Stimulated activated CD8-positive, alpha-beta memory T cell treated with anti-CD3 and anti-CD28 coated beads, Interleukin-12 subunit alpha, Interleukin-12 subunit beta, amount 100 ng/mL, for 1 hour (primary cell): ENCODE measurements at places on chromosomes 5 and 9.

DNA sequence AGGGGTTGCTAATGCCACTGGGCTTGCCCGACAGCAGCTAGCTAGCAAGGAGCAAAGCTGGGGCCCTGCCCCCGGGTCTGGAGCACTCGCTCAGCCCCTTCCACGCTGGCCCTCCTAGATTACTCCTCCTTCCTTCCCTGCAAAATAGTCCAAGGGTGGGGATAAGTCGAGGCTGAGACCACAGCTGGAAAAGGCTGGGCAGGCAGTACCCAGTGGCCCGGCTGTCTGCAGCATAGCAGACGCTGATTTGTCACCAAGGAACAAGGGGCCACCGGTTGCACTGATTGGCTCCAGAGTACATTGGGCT is 73.9 kb downstream of the ADAMTS2 start:
- no peak for DNase-seq

GRCh38 chr5:152271420-152271819 is 133.7 kb downstream of the NMUR2 start:
- DNase-seq: no peak

- DNase-seq: no peak
Measured at GRCh38 chr5:169153405-169153804, 147.5 kb downstream of the SLIT3 start.

GRCh38 chr5:62509806-62510205 is 68.8 kb upstream of the LRRC70 start:
- no peak for DNase-seq

DNA sequence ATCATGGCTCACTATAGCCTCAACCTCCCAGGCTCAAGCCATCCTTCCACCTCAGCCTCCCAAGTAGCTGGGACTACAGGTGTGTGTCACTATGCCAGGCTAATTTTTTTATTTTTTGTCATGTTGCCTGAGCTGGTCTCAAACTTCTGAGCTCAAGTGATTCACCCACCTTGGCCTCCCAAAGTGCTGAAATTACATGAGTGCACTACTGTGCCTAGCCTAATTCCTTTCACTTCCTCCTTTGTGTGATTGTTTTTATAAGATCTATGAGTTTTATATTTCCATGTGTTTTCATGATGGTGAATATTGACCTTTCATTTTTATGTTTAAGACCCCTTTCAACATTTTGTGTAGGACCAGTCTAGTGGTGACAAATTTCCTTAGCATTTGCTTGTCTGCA is 55.2 kb upstream of the IL12B start:
- DNase-seq: no peak

DNA sequence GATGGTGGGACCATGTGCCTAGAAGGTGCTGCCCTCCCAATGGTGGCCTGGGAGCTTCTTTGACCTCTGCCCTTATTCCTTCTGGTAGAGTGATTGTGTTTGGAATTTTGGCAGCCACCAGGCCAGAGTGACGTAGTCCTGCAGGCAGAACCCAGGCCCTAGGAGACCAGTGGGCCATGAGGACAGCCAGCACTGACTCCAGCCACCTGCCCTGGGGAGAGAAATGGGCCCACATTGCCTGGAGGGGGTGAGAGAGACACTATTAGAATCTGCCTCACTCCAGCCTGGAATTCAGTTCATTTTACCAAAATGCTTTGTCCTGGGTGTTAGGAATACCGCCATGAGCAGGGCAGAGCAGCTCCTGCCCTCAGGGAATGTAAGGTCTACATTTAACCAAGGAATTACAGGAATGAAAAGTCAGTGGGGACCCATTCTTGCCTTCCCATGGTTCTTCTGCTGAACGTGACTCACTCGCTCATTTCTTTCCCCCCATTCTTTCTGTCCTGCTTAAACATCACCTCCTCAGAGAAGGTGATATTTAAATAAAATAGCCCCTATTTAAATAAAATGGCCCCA is 5.5 kb upstream of the COL27A1 start:
- DNase-seq: no peak

DNA sequence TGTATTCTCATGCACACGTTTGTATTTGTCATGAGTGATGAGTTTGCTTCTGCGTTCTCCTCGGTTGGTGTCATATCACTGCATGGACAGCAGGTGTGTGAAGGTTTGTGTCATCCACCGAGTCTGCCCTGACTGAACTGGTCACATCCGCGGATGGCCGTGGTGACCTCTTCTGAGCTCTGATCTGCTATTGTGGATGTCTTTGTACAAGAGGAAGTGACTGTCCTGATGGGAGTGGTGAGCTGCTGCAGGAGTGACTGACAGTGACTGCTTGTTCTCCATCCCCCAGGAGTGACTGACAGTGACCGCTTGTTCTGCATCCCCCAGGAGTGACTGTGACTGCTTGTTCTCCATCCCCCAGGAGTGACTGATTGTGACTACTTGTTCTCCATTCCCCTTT is 69.9 kb downstream of the EHMT1 start:
- DNase-seq: no peak

DNA sequence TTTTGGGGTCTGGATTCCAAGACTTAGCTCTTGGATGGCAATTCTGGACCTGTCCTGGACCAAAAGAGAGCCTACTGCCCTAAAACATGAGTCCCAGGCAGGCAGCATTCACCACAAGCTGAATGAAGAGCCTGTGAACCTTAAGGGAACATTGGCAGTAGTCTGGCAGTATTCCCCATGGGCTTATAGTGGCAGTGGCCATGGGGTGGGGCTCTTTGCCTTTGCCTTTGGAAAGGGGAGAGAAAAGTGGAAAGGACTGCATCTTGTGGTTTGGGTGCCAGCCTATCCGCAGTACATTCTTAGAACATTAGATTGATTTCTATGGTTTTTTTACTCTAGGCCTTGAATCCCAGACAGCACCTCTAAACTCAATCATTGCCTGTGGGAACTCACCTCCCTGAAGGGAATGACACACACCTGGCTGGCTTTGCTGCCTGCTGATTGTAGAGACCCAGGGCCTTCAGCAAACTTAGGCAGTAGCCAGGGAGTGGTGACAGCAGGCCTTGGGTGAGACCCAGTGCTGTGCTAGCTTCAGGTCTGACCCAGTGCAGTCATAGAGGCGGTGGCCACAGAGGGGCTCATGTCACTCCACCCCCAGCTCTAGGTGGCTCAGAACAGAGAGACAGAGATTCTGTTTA is 216.3 kb downstream of the CETN3 start:
- DNase-seq: no peak

DNA sequence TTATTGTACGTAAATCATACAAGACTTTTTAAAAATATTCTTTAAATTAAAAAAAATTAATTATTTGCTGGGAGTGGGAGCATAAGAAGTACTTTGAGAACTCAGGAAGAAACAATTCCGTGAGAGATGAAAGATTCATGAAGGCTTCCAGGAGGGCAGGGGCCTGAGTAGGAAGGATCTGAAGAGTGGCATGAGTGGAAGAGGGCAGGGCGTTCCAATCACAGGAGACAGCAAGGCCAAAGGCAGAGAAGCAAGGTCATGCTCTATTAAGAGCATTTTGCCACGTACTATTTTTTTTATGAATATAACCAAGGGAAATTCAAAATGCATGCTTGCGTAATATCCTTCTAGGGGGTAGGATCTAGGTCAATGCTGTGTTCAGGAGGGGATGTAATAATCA is 265.5 kb downstream of the ZNF608 start:
- DNase-seq: no peak

GRCh38 chr5:117195076-117195475 is 620.5 kb upstream of the SEMA6A start:
- no peak for DNase-seq

DNA sequence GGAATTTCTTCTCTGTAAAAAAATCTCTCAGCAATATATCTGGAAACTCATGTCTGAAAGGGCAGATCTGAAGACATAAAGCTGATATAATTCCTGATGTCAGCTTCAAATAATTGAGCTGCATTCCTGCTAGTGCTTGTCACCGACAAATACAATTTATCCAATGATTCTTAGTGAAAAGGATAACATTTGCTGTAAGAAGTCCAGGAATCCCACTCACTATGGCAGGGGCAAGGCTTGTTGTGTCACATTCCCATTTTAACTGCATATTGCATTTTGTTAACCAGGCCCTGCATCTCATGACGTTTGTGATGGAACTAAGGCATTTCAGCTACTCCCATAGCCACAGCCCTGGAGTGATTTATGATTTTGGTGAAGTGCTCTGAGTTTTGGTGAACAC is 160.1 kb upstream of the DAB2 start:
- no peak for DNase-seq

DNA sequence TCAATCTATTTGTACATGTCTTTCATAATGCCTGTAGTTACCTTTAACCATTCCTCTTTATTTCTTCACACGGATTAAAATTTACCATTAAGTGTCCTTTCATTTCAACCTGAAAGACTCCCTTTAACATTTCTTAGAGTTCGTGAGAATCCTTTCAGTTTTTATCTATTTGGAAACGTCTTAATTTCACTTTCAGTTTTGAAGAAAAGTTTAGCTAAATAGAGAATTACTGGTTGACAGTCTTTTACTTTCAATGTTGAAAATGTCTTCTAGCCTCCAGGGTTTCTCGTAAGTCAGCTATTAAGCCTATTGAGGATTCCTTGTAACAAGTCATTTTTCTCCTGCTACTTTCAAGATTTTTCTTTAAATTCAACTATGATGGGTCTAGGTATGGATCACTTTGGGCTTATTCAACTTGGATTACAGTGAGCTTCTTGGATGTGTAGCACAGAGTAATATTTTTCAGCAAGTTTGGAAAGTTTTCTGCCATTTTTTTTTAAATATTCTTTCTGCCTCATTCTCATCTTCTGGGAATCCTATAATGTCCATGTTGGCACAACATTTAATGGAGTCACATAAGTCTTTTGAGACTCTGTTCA is 48.5 kb downstream of the RFX3 start:
- DNase-seq: no peak

DNA sequence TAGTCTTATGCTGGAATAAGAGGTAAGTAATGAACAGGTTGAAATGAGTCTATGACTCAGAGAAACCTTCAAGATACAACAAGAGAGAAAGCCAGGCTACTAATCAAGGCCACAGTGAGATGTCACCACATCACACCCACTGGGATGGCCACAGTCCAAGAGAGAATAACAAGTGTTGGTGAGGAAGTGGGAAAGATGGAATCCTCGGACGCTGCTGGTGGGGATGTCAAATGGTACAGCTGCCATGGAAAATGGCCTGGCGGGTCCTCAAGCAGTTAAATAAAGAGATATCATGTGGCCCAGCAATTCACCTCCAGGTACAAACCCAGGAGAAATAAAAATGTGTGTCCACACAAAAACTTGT is 41.9 kb upstream of the NEURL1B start:
- no peak for DNase-seq

DNA sequence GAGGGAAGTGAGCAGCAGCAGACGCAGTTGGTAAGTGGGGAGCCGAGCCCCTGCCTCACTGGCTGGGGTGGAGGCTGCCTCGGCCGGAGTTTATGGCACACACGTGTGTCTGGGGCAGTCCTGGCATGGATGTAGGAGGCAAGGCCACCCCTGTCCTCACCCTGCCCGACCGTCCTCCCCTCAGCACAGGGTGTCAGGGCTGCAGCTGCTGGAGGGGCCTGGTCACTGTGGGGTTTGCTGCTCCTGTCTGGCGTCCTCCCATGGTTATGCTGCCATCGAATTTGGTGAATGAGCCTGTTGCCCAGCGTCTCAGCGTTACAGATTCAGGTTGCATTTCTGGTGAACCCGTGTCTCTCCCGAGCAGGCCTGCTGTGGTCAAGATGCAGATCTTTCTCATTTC is 32.4 kb downstream of the CEP72 start:
- no peak for DNase-seq

DNA sequence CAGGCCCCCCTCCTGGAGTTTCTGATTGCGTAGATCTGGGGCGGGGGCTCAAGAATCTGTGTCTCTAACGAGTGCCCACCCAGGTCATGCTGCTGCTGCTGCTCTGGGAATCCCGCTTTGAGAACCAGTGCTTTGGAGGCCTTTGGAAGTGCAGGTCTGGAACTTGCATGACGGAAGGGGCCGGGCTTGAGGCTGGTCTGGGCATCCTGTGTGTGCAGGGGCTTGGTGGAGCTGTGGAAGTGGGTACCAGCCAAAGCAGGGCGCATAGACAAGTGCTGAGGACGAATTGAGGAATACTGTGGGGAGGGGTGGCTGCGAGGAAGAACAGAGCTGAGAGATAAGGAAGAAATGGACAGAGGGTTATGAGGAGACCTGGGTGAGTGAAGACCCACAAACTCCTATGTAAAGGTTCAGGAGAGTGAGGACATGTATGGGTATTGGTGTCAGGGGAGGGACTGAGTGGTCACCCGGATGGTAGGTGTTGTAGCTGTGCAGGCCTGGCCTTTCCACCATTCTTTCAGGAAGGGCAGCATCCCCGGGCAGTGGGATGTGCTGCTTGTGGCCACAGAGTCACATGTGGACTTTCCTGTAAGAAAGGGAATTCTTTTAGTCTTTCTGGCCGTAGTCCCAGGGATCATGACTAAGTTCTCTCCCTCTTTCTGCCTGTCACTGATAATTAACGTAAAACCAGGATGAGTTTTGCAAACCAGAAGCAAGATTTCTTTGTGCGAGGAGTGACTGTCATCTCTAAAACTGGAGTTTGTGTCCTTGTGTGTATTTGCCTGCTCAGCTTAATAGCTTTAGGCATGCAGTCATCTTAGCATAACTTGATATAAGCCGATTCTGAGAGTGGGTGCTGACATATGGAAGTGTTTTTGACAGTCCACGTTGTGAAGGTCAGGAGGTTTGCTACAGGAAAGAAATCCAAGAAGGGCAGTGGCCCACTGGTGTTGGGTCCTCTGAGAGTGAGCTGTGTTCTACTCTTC is 43.3 kb upstream of the TJP2 start:
- DNase-seq: no peak

DNA sequence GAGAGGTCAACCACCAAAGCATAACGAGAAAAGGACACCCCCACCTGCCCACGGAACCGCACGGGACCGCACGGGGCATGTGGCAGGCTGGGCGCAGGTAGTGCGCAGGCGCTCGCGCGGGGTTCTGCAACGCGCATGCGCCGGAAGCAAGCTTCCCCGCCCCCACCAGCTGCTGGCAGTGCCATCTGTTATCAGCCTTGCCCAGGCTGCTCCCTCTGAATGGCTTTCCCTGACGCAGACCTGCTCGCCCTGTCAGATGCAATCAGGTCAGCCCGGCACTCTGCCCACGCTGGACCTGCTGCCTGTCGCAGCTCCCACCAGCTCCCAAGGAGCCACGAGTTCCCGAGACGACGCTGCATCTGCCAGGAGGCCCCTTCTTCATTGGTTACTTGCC is 22.8 kb downstream of the PTCH1 start:
- no peak for DNase-seq

DNA sequence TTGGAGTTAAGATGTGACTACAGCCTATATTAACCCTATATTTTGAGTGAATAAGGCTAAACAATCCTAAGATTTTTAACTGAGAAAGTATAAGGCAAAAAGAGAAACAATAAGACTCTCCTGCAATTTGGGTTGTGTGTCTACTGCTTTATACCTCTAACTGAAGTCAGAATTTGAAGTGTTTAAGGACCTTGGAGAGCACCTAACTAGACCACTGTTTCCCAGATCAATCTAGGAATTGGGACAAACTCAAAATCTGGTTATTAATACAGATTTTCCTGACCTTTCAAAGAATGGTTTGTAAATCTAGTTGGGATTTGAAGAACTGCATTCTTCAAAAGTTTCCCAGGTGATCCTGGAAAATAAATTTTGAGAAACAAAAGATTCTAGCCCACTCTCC is 42.1 kb downstream of the GABRA1 start:
- DNase-seq: no peak

- no peak for DNase-seq
Measured at GRCh38 chr5:143113461-143113860, 290.0 kb downstream of the NR3C1 start.

GRCh38 chr5:161847447-161847846 is 473 bp upstream of the GABRA1 start:
- no peak for DNase-seq

GRCh38 chr9:3332802-3333201 is 193.0 kb downstream of the RFX3 start:
- DNase-seq: no peak
